ENCODE measurements at places on chromosomes 16 and 17. TPM values are rescaled to one million over a fixed set of nuclear protein-coding genes. Genes with fewer than 3 reads are reported as not detected.

The SLC13A2 gene
- not detected for total RNA-seq

The RHBDL3 gene
- under 0.01 TPM for total RNA-seq

The HS3ST2 gene
- under 0.01 TPM for total RNA-seq

The MGAT5B gene
- 0.37 TPM for total RNA-seq

Data from subcutaneous preadipocyte (primary cell).